Progenitor cell of endocrine pancreas (in vitro differentiated cells): ENCODE measurements at places on chromosomes 16 and 17. TPM values are rescaled to one million over a fixed set of nuclear protein-coding genes. Genes with fewer than 3 reads are reported as not detected.

The DNAH9 gene
- 1.5 and 2.3 TPM in 2 replicates for total RNA-seq

- H3K4me1 ChIP-seq, result peaks cover 31% of the 10 kb centered on the region
- peaks cover 2% of the 10 kb centered on the region for H3K36me3 ChIP-seq
- peak overlapping the region; percentile 95 for H3K27ac ChIP-seq
These were observed 1.1 kb downstream of the CCP110 start for GRCh38 chr16:19524616-19525384.

GRCh38 chr17:57515662-57516211, 229.4 kb downstream of the CCDC182 start:
- peaks cover 2% of the 10 kb centered on the region for H3K36me3 ChIP-seq
- no peak for DNase-seq
- H3K4me3 ChIP-seq, result no peak overlapping the region

The LHX1 gene
- 1.8 and 2.0 TPM in 2 replicates for total RNA-seq

DNA sequence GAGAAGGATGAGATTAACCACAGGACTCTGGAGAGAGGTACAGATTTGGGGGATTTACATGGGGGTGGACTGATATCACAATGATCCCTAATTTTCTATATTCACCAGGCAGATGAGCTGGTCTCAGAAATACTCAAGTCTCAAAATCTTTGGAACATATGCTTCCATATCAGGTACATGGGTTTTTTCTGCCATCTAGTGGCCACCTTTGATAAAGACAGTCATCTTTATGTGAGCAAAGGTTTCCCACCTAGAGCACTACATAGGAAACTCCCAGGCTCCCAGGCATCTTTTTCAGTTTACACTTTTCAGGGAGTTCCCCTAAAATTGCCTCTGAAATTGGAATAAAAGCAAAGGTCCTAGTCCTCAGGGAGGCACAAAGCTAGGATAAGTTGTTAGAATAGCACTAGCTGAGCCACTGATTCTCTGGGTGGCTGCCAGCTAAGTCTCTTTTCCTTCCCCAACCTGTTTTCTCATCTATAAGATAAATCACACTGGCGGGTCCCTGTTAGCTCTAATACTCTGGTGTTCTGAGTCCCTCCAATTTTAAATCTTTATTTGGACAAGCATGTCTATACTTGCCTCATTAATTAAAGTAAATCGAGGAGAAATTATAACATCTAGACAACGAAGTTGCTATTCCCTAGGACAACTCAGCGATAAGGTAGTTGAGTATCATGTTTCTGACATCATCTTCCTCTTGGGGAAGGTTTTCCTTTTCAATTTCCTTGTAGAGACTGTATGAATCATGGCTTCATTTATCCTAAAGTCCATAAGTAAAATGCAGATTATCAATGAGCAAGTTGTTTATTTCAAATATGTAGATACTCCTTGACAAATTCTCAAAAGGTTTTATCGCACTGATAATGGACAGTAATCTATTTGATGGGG, 19.0 kb upstream of the MON1B start:
- peaks cover 2% of the 10 kb centered on the region for H3K4me1 ChIP-seq
- H3K27ac ChIP-seq, result no peak overlapping the region
- H3K36me3 ChIP-seq, result no peaks in the 10 kb centered on the region
- DNase-seq, result no peak
- peaks cover 9% of the 10 kb centered on the region for H3K27me3 ChIP-seq
- no peak overlapping the region for H3K4me3 ChIP-seq
